ENCODE measurements at places on chromosomes 2 and 18.

GRCh38 chr2:216445501-216445900 is 33.2 kb downstream of the SMARCAL1 start:
- ATAC-seq = no peak

GRCh38 chr2:214395040-214395439 is 15.8 kb upstream of the VWC2L start:
- ATAC-seq = no peak

DNA sequence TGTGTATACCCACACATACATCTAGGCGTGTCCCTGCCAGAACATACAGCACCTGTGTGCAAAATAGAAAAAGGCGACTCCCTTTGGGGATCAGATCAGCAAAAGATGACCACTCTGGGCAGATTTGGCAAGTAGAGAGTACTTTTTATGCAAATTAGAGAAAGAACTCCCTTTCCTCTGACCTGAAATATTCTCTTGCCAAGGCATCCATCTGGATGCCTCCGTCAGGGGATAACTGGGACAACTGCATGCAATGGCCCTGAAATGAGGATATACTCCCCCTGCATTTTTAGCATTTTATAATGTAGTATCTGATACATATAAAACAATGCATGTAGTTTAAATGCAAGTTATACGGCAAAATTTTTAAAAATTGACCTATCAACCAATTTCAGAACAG is 247.7 kb downstream of the ICOS start:
- ATAC-seq = no peak

DNA sequence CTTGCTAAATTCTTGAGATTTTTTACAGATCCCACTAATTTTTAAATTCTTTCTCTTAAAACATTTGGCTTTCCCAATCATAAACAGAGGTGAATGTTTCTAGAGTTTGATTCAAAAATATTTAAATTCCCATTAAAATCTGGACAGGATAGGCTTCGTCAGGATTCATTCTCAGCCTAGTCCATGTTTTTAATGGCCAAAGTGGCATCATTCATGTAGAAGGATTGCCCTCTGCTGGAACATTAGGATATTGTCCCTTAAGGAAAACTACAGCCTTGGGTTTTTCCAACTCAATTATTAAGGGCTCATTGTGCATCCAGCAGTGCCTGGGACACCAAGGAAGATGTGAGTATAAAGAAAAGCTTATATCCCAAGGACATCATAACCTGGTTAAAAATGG is 71.7 kb downstream of the TPGS2 start:
- ATAC-seq = peak; percentile 62

- no peak for ATAC-seq
These were observed 56.2 kb upstream of the EML6 start for GRCh38 chr2:54667266-54667639.
